ENCODE measurements at places on chromosomes 13 and 19.

- DNase-seq = peak; percentile 89
Observed at GRCh38 chr19:3398114-3398899, 31.9 kb downstream of the NFIC start.

DNA sequence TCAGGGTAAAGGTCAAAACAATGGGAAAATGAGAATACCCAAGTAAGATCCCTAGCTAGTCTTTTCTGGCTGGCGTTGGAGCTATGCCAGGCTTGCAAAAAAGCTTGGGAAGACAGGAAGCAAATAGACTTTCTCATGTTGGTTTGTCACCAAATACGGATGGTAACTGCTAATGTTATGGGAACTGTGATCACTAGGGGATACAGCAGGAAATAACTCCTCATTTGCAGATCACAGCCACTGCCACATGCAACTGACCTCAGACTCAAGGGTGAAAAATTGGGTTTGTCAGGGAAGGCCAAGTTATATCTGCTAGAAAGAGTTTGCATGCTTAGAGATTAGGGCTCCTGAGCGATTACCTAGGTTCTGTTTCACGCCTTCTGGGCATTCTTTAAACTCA, 162.9 kb downstream of the NHLRC3 start:
- no peak for DNase-seq

DNA sequence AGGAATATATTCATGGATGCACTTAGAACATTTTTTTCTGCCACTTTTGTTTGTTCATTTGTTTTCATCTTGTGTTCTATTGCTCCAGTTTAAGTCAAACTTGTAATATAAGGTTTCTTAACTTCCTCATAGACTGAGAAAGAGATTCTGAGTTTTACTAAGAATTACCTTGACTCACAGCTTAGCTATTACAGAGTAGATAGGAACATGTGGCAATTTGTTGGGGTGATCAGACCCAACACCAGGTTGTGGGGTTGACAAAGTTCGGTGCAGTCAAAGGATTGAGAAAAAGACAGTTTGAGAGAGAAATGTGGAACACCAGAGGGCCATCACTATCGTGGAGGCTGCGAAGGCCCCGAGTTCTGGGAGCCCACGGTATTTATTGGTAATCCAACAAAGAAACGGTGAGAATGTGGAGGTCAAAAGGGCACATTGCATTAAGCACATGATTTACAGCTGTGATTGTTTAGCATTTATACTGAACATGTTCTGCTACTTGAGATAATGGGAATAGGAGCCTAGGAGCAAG, 2526.0 kb downstream of the PCDH9 start:
- no peak for DNase-seq

GRCh38 chr13:20140487-20140886, 20.4 kb downstream of the GJA3 start:
- DNase-seq = no peak

DNA sequence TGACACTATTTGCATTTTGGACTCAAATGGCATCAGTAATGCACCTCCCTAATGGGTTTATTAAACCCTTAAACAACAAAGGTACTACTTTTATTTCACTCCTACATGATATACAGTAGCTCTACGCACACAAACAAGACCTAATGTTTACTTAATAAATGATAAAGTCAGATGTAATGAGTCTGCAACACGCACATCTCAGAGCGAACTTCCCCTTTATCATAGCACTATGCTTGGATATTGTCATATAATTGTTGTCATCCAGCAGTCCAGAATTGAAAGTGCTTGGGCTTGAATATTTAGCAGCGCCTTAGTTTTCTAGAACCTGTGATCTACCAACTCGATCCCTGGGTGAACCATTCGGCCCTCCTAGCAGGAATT, 772 bp downstream of the PARP4 start:
- peak; percentile 7 for DNase-seq

- DNase-seq = no peak
Observed at GRCh38 chr19:41974652-41975051, 15.5 kb upstream of the RABAC1 start.

- DNase-seq = no peak
Observed at GRCh38 chr13:50334944-50335343, 319.7 kb downstream of the KCNRG start.
